ENCODE measurements at places on chromosomes 7 and 10. TPM values are rescaled to one million over a fixed set of nuclear protein-coding genes. Genes with fewer than 3 reads are reported as not detected.

GRCh38 chr10:126011995-126012394 lies 115.6 kb downstream of the FANK1 start:
- no peak overlapping the region for H3K4me3 ChIP-seq
- no peak for DNase-seq
- H3K4me1 ChIP-seq: peaks cover 9% of the 10 kb centered on the region
- H3K27ac ChIP-seq: no peak overlapping the region
- H3K36me3 ChIP-seq: no peaks in the 10 kb centered on the region

Gene WEE2
- not detected for total RNA-seq

DNA sequence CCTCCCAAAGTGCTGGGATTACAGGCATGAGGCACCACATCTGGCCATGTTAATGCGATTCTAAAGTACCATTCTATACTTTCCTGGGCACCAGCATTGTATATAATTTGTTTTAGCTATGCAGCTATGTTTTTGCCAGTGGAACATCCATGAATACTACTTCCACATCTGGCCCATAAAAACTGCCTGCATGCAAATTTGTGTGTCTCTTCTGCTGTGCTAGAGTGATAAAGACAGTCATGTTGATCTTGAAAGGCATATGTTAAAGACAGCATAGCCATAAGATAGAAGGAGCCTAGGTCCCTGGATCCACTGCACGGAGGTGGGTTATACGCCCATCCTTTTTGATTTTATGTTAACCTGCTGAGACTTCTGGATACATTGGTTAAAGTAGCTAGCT lies 52.3 kb downstream of the HACD1 start:
- H3K4me1 ChIP-seq: no peaks in the 10 kb centered on the region
- H3K27me3 ChIP-seq: no peaks in the 10 kb centered on the region
- no peaks in the 10 kb centered on the region for H3K36me3 ChIP-seq
- no peak overlapping the region for H3K4me3 ChIP-seq
- no peak for DNase-seq
- H3K27ac ChIP-seq: no peak overlapping the region

Gene SRRT
- total RNA-seq: 140 TPM

DNA sequence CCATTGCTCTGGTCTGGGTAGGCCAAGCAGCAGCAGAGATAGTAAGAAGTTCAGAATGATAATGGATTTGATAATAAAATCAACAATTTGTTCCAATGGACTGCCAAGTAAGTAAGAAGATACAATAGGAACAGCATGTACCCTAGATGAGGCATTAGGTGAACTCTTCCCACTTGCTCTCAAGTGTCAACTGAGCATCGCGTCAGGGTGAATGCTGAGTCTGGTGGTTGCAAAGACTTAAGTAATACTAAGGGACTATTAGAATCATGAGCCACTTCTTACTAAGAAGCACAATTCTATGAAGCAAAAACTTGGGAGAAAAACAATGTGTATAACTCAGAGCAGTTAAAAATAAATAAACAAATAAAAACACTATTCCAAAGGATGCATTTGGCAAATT lies 54.5 kb downstream of the LRRN3 start:
- DNase-seq: no peak
- H3K27ac ChIP-seq: no peak overlapping the region
- H3K27me3 ChIP-seq: no peaks in the 10 kb centered on the region
- no peak overlapping the region for H3K4me3 ChIP-seq
- peaks cover 4% of the 10 kb centered on the region for H3K4me1 ChIP-seq

Gene ZPBP
- not detected for total RNA-seq
